ENCODE measurements at places on chromosomes 5 and 9.

GRCh38 chr5:115430374-115430773 is 114.2 kb downstream of the FEM1C start:
- DNase-seq = no peak

- DNase-seq = no peak
These were observed 28.0 kb upstream of the ERAP1 start for GRCh38 chr5:96835791-96836191.

DNA sequence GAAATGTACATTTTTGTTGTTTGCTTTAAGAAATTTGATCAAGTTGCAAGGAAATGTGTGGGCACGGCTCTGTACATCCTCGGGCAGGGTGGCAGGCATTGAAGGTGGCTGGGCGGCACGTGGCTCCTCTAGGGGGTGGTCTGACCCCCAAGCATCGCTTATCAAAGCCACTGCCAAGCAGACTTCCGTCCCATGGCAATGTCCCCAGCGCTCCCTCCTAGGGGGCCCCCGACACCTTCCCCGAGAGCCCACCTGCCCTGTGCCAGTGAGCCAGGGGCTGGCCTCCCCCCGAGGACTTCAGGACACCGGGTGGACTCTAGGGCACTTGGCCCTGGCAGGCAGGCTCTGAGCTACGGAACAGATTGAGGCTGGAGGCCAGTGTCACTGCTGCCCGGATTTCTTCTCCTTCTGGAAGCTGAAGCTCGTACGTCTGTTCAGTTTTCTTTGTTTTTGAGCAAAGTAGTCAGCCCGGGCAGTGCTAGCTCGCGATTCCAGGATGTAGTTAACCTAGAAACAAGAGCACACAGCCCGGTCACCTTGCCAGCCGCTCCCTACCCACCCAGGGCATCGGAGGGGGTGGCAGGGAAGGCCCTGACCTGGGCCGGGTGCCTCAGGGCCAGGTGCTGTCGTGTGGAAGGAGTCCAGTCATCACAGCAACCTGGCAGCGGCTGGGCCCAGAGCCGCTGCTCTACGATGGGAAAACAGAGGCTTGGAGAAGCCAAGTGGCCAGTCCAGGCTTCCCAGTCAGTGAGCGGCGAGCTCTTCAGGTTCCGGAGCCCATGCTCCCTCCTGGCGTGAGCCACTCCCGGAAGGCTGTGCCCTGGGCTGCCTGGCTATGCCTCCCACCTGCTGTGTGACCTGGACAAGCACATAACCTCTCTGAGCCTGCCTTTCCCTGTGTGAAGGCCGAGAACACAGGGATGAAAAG is 177.1 kb downstream of the GAPVD1 start:
- no peak for DNase-seq

DNA sequence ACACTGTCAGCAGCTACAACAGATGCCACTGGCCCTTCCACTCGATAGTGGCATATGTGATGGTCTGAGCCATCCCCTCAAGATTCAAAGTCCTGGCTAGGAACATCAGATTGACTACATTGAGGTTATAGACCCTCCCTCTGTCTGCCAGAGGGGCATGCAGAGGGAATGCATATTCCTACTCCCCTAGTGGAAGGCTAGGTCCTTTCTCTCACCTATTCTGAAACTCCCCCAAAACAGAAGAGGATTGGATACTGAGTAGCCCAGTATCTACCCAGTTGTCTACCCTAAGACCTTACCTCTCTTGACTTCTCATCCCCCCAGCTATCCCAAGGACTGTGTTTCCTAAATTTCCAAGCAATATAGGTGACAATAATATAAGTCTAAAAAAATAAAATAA is 78.5 kb upstream of the PDE4D start:
- no peak for DNase-seq

Data from activated CD4-positive, alpha-beta T cell treated with anti-CD3 and anti-CD28 coated beads for 24 hours (primary cell).